ENCODE measurements at places on chromosomes 6 and 20. TPM values are rescaled to one million over a fixed set of nuclear protein-coding genes. Genes with fewer than 3 reads are reported as not detected.

The VSTM2L gene
- total RNA-seq: 1.1 TPM

The ERVFRD-1 gene
- not detected for total RNA-seq

The GTF2H4 gene
- total RNA-seq: 11.1 TPM

The APOBEC2 gene
- not detected for total RNA-seq

The STX11 gene
- 0.55 TPM for total RNA-seq

The NDRG3 gene
- total RNA-seq: 17.8 TPM

The MOG gene
- not detected for total RNA-seq

The GRIK2 gene
- total RNA-seq: 3.5 TPM

The HLA-DMA gene
- total RNA-seq: 2.1 TPM

The KHDRBS2 gene
- not detected for total RNA-seq

The MUC22 gene
- total RNA-seq: not detected

Measured in smooth muscle cell of bladder (primary cell).